ENCODE measurements at places on chromosomes 6 and 20. TPM values are rescaled to one million over a fixed set of nuclear protein-coding genes. Genes with fewer than 3 reads are reported as not detected.

TINAG gene
- total RNA-seq = not detected

MTG2 gene
- 26.6 TPM for total RNA-seq

ME1 gene
- total RNA-seq = 30.1 TPM

- no peak overlapping the region for H3K27ac ChIP-seq
- no peaks in the 10 kb centered on the region for H3K27me3 ChIP-seq
Observed at GRCh38 chr6:25560865-25561264, 91.2 kb upstream of the SCGN start.

GRCh38 chr6:31874836-31875572 lies 3.8 kb downstream of the SLC44A4 start:
- peaks cover 4% of the 10 kb centered on the region for H3K36me3 ChIP-seq
- H3K27me3 ChIP-seq = no peaks in the 10 kb centered on the region
- no peaks in the 10 kb centered on the region for H3K4me1 ChIP-seq
- H3K27ac ChIP-seq = no peak overlapping the region

DNA sequence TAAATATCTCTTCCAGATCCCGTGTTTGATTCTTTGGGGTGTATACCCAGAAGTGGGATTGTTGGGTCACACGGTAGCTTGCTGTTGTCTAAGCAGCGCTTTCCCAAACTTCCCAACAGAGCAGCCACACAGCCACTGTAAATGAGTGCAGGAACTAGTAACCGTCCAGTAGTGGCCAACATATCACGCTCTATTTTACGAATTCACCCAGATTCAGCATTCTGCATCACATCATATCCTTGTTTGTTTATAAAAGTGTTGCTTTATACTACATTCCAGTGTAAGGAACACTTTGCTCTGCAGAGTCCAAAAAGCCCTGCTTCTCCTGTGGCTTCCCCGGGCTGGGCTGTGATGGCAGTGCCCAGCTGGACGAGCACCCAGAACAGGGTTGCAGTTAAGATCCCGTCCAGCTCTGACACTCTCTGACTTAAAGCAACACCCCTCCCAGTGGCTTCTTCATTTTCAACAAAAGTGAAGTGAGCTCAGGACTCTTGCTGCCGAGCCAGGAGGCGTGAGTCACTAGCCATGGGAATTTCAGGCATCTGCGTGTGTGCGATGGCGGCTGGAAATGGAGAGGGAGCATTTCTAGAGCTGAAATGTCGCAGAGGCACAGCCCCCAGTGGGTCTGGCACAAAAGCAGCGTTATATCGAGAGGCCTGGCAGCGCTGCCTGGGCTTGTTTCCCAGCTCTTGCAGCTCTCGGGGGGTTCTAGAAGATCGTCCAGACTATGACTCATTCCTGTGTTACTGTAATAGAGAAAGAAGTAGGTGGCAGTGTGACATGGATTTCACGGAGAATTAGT lies 216.3 kb upstream of the ECI2 start:
- DNase-seq = peak; percentile 71
- H3K4me3 ChIP-seq = peak overlapping the region; percentile 56
- no peaks in the 10 kb centered on the region for H3K27me3 ChIP-seq
- H3K36me3 ChIP-seq = no peaks in the 10 kb centered on the region

GRCh38 chr6:36834576-36835341 lies 4.5 kb downstream of the CPNE5 start:
- no peaks in the 10 kb centered on the region for H3K36me3 ChIP-seq
- no peak for DNase-seq
- no peak overlapping the region for H3K27ac ChIP-seq
- H3K27me3 ChIP-seq = no peaks in the 10 kb centered on the region
- H3K4me1 ChIP-seq = peaks cover 14% of the 10 kb centered on the region

GRCh38 chr6:122116835-122117627 lies 282.4 kb upstream of the HSF2 start:
- no peak overlapping the region for H3K4me3 ChIP-seq
- H3K27me3 ChIP-seq = no peaks in the 10 kb centered on the region
- H3K27ac ChIP-seq = no peak overlapping the region
- H3K4me1 ChIP-seq = no peaks in the 10 kb centered on the region

- H3K4me3 ChIP-seq = no peak overlapping the region
- peaks cover 24% of the 10 kb centered on the region for H3K4me1 ChIP-seq
- H3K27me3 ChIP-seq = no peaks in the 10 kb centered on the region
- DNase-seq = no peak
- H3K36me3 ChIP-seq = no peaks in the 10 kb centered on the region
Observed at GRCh38 chr6:6882592-6882991, 225.2 kb upstream of the RREB1 start.

GRCh38 chr20:51610761-51611624 lies 68.5 kb upstream of the NFATC2 start:
- no peak for DNase-seq
- no peak overlapping the region for H3K4me3 ChIP-seq
- H3K36me3 ChIP-seq = no peaks in the 10 kb centered on the region
